CD4-positive, alpha-beta memory T cell (primary cell): ENCODE measurements at places on chromosomes 5 and 9.

DNA sequence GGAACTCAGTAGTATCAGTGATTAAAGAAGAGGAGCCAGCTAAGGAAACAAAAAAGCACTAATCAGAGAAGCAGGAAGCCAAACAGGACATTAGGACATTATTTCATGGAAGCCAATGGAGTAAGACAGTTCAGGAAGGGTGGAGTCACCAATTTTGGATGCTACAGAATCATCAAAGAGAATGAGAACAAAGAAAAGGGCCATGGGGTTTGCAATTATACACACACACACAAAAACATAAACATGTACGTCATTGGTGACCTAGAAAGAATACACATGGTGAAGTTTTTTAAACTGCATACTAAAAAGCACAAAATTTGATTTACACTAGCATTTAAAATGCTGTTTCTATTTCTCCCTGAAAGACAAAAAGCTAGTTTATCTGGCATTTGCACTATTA is 96.8 kb upstream of the MRPS30 start:
- H3K27ac ChIP-seq = no peak overlapping the region
- DNase-seq = no peak
- no peaks in the 10 kb centered on the region for H3K4me1 ChIP-seq
- H3K36me3 ChIP-seq = no peaks in the 10 kb centered on the region
- H3K4me3 ChIP-seq = no peak overlapping the region

GRCh38 chr9:129237803-129238202 is 59.7 kb upstream of the IER5L start:
- no peak overlapping the region for H3K27ac ChIP-seq
- no peak for DNase-seq
- peaks cover 52% of the 10 kb centered on the region for H3K4me1 ChIP-seq
- H3K36me3 ChIP-seq = no peaks in the 10 kb centered on the region

DNA sequence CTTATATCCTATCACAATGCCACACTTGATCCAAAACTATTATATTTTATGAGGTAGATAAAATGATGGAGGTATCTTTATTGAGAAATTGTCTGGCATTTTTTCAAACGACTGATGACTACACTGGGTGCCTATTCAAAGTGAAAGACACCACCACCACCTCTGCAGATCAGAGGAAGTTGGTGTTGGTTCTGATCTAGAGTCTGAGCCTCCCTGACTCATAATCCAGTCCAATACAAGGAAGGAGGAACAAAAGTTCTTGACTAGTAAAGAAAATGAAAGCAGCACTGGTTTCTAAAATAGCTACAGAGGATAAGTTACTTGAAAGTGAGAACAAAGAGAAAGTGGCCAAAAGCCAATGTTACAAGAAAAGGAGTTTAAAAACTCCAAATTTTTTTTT is 139.9 kb downstream of the RFX3 start:
- H3K27me3 ChIP-seq = no peaks in the 10 kb centered on the region
- no peak for DNase-seq
- H3K27ac ChIP-seq = no peak overlapping the region
- H3K4me3 ChIP-seq = no peak overlapping the region
- H3K36me3 ChIP-seq = peaks cover 5% of the 10 kb centered on the region
- H3K4me1 ChIP-seq = peaks cover 6% of the 10 kb centered on the region

DNA sequence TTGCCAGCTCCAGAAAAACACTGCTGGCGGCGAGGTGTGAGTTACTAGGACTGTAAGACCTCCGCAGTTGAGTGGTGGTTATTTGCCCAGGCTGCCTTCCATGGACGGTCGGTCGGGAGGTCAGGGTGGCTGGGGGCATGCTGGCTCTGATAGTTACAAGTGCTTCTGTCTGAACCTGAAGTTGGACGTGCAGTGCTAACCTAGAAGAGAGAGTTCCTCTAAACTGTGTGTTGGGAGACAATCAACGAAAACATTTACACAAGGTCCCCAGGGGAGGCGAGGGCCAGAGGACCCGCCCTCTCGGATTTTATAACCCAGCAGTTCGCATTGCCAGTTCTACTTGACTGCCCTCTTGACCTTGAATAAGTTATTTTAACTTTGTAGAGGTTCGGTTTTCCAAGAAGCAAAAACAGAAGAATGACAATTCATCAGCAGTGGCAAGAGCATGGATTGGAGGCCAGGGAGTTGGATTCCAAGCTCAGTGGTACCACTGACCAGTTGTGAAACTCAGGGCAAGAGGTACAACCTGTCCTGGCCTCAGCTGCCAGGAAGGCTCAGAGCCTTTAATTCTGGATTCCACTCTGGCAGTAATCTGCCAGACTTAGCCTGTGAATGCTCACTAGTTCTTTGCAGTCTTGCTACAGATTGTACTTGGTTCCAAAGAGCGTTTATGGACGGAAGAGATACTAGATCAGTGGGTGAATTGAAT is 28.7 kb upstream of the PDE8B start:
- H3K4me3 ChIP-seq = no peak overlapping the region
- peaks cover 4% of the 10 kb centered on the region for H3K27me3 ChIP-seq
- no peak for DNase-seq
- no peaks in the 10 kb centered on the region for H3K36me3 ChIP-seq
- no peak overlapping the region for H3K27ac ChIP-seq
- no peaks in the 10 kb centered on the region for H3K4me1 ChIP-seq
